ENCODE measurements at places on chromosomes 13 and 19.

- DNase-seq: no peak
Observed at GRCh38 chr19:30854661-30855060, 482.5 kb downstream of the ZNF536 start.

DNA sequence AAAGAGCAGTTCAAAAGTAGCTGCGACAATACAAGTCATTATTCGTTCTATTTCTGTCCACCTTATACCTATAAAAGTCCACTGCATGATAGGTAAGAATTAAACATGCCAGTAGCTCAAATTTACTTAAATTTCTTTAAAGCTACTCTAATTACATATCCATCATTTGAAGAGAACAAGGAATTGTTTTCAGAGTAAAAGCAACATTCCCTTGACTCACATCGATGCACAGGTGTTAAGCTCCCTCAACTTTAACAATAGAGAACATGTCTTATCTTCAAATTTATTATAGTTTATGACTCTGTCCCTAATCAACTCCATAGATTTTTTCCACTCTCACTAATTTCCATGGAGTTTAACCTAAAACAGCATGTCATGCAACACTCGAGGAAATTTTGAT is 157.5 kb upstream of the ATXN8OS start:
- DNase-seq: no peak

GRCh38 chr13:111046590-111047141 is 68.4 kb upstream of the ARHGEF7 start:
- no peak for DNase-seq

- DNase-seq: peak; percentile 7
Observed at GRCh38 chr13:21458451-21458812, 671 bp downstream of the ZDHHC20 start.

- DNase-seq: no peak
Observed at GRCh38 chr13:78876915-78877549, 218.1 kb upstream of the OBI1 start.

- no peak for DNase-seq
Observed at GRCh38 chr19:30227012-30227621, 145.1 kb upstream of the ZNF536 start.

- no peak for DNase-seq
Observed at GRCh38 chr19:34184880-34185491, 12.7 kb downstream of the LSM14A start.

GRCh38 chr19:6568010-6568526 is 22.9 kb downstream of the CD70 start:
- no peak for DNase-seq

GRCh38 chr13:32687275-32687674 is 101.0 kb downstream of the PDS5B start:
- no peak for DNase-seq

DNA sequence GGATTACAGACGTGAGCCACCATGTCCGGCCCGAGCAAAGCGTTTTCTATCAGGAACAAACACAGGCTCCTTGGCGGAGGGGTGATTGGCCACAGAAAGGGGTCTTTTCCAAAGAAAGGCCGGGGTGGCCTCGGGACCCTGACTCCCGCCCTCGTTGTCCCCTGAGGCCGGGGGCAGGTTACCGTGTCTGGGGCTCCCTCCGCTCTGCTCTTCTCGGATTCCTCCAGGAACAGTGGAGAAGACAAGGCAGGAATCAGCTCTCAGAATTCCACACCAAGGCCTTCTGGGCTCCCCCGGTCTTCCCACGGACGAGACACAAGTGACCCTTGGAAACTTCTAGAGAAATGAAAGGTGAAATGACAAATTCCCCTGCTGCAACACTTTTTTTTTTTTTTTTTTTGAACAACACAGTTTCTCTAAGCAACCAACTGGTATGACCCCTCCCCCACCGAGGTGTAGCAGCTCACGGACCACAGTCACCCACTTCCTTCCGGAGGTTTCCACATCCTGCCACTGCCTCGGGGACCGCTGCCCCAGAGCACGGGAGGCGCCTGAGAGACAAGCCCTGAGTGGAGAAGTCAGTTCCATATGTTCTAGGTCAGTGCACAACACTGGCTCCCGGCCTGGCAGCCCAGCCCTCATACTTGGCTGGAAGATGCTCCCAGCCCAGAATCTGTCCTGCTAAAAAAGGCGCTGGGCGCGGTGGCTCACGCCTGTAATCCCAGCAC is 11.0 kb downstream of the MOB3A start:
- DNase-seq: no peak
